ENCODE measurements at places on chromosomes 16 and 17.
A peak's percentile ranks its signal among the peaks of the same experiment; 100 is the strongest.

DNA sequence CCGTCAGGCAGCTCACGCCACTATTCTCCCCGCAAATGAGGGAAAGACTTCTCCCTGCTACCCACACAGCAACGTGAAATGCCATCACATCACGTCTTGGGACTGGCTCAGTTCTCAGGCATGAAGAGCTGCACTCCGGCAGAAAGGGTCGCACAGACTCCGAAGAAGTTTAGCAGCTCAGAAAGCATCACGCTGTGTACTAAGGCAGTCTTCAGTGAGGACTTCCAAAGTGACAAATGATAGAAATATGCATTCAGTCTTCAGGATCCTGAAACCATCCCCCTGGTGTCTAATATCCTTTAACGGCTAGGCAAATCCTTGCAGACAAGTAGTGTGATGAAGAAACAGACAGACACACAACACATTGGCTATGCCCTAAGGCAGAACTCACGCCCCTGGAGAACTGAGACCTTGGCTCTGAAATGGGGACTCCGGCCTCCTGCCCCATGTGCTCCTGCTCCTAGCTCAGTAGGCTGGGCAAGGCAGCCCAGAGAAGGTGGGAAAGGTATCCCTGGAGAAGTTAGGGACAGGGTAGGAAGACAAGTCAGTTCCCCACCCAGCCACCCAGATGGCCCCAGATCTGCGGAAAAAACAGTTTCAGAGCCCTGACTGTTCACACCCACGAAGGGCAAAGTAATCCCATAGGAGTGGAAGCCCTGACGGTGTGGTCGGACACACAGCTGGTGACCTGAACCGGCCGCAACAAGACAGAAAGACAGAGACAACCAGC, 1.6 kb downstream of the XYLT1 start:
- no peak for DNase-seq

DNA sequence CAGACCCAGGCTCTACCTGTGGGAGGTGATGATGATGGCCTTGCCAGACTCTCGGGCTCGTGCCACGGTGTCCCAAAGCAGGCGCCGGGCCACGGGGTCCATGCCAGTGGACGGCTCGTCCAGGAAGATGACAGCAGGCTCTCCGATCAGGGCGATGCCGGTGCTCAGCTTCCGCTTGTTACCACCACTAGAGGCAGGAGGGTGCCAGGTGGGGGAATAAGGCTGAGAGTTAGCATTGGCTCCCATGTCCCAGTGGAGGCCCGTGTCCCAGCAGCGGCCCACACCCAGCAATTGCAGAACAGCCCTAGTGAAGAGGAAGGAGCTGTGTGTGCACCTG, 10.3 kb upstream of the RNPS1 start:
- no peak for DNase-seq

- no peak for DNase-seq
Observed at GRCh38 chr16:74560912-74561311, 46.0 kb downstream of the GLG1 start.

DNA sequence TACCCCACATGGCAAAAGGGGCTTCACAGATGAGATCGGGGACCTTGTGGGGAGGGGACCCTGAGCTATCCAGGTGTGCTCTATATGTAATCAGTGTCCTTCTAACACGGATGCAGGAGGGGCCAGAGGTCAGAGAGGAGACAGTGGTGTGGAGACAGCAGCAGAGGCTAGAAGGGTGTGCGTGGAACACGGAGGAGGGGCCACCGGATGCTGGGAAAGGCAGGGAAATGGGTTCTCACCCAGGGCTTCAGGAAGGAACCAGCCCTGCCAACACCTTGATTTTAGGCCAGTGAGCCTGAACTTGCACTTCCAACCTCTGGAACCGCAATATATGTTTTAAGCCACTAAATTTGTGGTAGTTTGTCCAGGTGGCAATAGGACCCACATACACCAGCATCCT, 4.6 kb upstream of the SLC38A8 start:
- DNase-seq: no peak

DNA sequence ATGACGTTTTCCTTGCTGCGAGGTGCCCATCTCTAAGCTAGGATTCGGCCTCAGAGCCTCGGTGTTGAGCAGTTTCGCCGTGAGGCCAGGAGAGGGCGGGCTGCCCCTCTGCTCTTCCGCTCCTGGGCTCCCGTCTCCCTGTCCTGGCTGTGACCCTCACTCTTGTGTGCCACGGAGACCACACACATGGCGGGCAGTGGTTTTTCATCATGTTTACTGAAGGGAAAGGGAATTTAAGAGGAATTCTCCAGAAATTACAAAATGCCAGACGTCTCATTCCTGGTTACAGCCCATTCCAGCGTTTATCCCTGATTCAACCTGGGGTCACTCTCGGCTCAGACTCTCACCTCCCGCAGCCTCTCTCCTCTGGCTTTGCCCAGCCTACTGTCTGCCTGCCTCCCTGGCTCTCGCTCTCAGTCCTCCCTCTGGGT, 96.8 kb upstream of the ELAC2 start:
- no peak for DNase-seq

GRCh38 chr16:70269471-70269870, 17.7 kb upstream of the EXOSC6 start:
- DNase-seq: no peak

DNA sequence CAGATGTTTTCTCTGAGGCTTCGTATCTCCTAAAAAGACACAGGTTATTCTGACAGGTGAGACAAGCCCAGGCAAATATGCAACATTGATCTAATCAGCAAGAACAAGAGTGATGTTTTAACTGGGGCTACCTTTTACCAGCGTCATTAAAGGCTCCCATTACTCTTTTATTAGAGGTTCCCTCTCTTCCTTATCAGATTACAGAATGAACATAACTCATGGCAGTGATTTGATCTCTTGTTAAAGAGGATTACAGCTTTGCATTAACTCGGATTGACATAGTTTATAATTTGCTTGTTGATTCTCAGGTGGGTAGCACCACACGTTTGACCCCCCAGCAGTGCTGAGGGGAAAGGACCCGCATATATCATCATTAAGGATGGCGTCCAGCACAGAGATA, 90.5 kb downstream of the AATF start:
- DNase-seq: no peak

- no peak for DNase-seq
Observed at GRCh38 chr16:81818568-81818896, 39.4 kb downstream of the PLCG2 start.

DNA sequence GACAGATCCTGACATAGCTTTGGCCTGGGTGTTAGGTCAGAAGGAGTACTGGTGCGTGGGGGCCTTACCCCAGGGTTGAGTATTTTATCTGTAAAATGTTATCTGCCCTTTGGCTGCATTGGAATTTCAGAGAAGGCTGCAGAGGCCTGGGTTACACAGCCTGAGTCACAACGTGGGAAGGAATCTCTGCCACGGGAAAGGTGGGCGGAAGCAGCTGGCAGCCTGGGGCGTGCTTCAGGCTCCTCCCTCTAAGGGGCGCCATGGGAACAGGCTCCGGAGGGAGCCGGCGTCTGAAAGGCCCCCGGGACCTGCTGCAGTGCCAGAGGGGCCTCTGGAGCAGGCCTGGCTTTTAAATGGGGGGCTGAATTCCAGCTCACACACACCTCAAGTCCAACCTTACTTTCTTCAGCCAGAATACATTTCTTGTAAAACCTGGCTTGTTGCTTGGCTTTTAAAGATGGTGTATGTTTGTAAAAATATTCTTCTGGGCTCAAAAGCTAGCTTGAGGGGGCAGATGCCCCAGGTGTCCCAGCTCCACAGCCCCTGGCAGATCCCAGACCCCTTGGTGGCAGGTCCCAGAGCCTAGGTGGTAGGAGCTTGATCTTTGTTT, 142.2 kb downstream of the RAB11FIP4 start:
- no peak for DNase-seq

DNA sequence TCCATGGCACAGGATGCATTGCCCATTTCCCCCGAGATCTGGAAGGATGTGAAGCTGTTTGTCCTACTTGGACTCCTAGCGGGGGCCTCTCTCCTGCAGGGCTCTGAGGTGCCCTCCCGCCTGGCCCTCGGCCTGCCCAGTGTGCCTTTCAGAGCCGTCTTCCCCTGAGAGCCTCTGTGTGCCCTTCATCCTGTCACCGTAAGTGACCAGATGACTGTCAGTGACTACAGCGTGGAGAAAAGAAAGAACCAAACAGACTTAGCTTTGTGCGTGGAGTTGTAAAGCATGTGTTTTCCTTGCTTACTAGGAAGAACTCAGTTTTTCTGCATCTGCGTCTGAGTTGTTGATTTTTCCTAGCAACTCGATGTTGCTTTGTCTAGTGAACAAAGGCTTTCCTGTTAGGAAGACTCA, 56.1 kb downstream of the BANP start:
- no peak for DNase-seq

GRCh38 chr16:23414731-23415130, 38.3 kb downstream of the COG7 start:
- DNase-seq: no peak

DNA sequence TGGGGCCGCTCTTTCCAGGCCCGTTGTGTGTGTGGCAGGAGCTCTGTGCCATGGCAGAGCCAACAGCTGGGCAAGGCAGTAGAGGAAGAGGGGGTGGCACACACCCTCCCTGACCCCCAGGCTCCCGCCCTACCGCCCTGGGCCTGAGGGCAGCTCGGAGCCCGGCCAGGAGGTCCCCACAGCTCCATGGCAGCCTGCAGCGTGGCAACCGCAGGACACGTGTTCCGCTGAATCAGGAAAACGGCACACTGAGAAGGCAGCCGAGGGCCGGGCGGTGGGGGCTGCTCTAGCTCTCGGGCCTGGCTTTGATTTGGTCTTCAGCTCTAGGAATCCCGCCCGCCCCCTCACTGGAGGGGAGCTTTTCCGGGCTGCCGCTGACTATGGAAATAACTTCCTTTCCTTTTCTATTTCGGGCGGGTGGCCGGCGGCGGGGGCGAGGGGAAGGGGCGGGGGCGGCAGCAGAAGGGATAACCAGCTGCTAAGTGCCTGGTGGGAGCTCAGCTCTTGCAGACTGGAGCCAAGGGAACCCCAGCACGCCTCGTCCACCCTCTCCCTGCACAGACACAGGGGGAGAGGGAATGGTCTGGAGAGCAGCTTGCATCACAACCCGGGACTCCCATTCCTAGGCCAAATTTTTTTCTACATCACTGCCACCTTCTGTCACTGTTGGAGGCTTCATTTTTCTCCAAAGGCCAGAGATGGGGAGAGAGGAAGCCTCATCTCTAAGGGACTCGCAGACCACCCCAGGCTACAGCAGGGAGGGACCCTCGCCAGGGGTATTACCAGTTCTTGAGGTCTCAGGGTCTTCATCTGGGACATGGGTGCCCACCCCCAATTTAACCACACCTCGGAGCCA, 24.8 kb upstream of the MRPS23 start:
- DNase-seq: peak; percentile 10

- DNase-seq: no peak
Observed at GRCh38 chr16:64459821-64460220, 662.0 kb downstream of the CDH11 start.

DNA sequence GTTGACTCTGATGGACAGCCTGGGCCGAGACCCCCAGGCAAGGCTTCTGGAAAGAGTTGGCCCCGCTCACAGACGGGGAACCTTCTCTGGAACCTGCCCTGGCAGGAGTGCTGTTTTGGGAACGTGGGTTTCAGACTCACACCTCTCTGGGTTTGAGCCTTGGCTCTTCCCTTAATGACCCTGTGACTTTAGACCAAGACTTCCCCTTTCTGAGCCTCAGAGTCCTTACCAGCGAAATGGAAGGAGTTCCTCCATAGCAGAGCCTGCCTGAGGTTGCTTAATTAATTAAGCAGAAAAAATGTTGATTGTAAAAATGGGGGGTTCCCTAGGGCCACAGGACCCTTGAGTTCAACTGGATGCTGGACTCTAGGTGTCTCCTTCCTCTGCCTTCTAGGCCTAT, 408.2 kb downstream of the SEC14L1 start:
- no peak for DNase-seq

DNA sequence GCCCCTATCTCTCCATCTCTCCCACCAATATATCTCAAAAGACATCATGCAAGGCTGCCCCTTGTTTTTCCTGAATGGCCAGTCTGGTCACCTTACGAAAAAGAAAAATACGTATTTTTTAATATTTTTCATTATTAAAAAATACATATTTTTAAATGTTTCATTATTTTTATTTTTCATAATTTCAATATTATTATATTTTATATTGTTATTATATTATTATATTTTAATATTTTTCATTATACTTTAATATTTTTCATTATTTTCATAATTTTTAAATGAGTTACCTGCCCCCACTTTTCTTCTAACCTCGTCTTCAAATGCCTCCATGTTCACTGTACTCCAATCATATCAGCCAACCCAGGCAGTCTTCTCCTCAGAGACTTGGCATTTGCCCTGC, 116.0 kb upstream of the ERCC4 start:
- no peak for DNase-seq

All from CD4-positive, alpha-beta T cell treated with Interleukin-6 at 100 ng/mL for 8 hours (primary cell).